ENCODE measurements at places on chromosomes 2 and 18.

DNA sequence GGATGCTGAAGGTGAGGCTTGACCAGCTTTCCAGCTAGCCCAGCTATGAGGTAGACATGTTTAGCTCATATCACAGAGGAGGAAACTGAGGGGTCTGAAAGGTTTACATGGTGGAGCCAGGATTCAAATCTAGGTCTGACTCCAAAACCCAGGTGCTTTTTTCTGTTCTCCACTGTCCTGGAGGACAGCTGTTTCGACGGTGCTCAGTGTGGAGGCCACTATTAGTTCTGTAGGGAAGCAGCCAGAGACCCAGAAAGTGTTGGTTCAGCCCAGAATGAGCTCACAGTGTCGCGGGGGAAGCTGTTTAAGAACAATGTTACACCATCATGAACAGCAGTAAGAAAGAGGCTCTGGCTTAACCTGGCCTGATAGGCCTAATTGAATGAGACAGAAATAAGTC lies 11.1 kb downstream of the PROC start:
- no peak for DNase-seq

GRCh38 chr18:48698707-48699106 lies 159.9 kb downstream of the CTIF start:
- DNase-seq = no peak

DNA sequence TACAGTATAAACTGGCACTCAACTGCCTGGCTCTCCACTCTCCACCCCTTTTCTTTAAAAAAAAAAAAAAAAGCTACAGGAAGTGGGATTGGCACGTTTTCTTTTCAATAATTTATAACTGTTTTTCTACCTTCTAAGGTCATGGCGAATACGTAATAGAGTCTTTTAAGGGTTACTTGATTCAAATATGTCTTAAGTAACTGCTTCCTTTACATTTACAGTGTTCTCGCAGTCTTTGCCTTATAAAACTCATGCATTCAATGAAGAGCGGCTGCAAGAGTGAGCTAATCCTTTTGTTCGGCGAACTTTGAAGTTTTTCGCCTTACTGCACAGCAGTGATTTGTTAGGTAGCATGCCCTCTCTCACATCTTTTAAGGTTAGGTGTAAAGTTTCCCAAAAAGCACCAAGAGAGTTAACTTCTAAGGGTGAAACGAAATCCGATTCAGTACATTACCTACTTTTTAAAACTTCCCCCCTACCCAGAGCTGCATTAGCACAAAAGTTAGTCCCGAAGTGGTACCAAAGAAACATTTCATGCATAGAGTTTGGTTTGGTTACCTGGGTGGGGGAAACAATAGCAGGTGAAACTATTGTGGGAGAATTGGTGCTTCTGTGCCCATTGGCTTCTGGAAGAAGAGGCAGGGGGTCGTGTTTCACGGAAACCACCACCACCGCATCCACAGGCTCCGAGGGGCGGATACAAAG lies 2.0 kb downstream of the KCTD1 start:
- no peak for DNase-seq

GRCh38 chr18:14189858-14190257 lies 57.6 kb upstream of the ZNF519 start:
- no peak for DNase-seq

- DNase-seq = no peak
Observed at GRCh38 chr18:78006774-78007260, 757.2 kb downstream of the GALR1 start.

- no peak for DNase-seq
Observed at GRCh38 chr2:234603619-234604018, 106.7 kb upstream of the ARL4C start.

DNA sequence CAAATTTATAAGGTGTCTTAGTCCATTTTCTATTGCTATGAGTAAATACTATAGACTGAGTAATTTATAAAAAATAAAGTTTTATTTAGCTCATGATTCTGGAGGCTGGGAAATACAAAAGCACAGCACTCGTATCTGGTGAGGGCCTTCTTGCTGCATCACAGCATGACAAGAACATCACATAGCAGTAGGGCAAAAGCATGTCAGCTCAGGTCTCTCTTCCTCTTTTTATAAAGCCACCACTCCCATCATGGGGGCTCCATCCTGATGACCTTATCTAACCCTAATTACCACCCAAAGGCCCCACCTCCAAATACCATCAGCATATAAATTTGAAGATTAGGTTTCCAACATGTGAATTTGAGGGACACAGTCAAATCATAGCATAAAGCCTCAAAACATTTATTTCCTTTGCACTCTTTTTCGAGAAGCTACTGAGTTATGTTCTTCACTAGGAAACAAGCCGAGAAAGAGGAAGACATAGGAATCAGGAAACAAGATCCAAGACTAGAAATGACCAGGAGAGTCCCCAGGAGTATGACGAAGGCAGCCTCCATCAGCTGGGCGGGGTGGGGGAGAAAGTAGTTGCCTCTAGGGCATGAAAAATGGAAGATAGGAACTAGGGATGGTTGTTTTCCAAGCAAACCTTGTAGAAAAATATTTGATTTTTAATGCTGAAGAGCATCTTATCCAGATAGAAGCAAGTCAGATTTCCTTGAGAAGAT lies 24.1 kb upstream of the NABP1 start:
- no peak for DNase-seq

GRCh38 chr18:286515-287310 lies 18.9 kb upstream of the THOC1 start:
- no peak for DNase-seq

GRCh38 chr2:188631037-188631809 lies 339.5 kb downstream of the GULP1 start:
- DNase-seq = no peak

GRCh38 chr2:232838406-232838874 lies 31.6 kb upstream of the SNORC start:
- peak; percentile 55 for DNase-seq

DNA sequence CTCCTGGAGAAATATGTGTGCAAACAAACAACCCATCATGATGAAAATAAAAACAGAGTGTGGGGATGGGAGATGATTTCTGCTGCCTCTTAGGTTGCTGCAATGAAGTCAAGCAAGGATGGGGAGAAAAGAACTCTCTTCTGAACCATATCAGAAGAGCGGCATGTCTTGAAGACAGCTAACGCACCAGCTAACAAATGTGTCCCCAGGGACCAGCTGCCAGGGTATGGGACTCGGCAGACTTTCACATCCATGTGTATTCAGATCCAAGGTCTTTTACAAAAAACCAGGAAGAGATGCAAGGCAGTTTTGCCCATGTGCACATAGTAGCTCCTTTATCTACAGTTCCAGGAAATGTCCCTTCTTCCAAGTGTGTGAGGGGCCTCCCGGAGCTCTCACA lies 125.4 kb downstream of the CLIP4 start:
- no peak for DNase-seq

GRCh38 chr2:217370391-217370790 lies 510.5 kb upstream of the TNP1 start:
- DNase-seq = no peak

GRCh38 chr2:5777131-5777535 lies 84.9 kb downstream of the SOX11 start:
- no peak for DNase-seq

GRCh38 chr2:122135021-122135937 lies 379.8 kb downstream of the TSN start:
- no peak for DNase-seq
